ENCODE measurements at places on chromosomes 5 and 9. TPM values are rescaled to one million over a fixed set of nuclear protein-coding genes. Genes with fewer than 3 reads are reported as not detected.

The RFESD gene
- 3.3 TPM for total RNA-seq

The CATSPER3 gene
- 0.61 TPM for total RNA-seq

The SPINK13 gene
- total RNA-seq = not detected

The FAM221B gene
- total RNA-seq = not detected

The FOXD4L3 gene
- total RNA-seq = 0.21 TPM

DNA sequence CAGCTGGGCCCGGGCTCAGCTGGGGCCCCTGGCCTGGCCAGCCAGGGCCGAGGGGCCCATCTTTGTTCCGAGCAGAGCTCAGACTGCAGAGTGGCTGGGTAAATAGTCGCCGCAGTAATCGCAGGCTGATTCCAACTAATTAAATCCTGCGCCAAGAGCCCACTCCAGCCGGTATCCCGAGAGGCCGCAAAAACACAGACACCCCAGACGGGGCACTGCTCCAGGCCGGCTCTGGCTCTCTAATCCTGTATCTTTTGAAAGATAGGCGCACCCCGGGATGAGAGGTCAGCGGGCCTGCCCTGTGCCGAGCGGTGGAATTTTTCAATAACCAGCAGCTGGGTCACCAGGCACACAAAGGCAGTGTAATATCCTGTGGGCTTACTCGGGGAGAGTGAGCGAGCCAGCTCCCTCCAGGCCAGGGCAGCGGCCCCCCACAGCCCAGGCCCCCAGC, 57.7 kb downstream of the LMX1B start:
- DNase-seq = no peak

DNA sequence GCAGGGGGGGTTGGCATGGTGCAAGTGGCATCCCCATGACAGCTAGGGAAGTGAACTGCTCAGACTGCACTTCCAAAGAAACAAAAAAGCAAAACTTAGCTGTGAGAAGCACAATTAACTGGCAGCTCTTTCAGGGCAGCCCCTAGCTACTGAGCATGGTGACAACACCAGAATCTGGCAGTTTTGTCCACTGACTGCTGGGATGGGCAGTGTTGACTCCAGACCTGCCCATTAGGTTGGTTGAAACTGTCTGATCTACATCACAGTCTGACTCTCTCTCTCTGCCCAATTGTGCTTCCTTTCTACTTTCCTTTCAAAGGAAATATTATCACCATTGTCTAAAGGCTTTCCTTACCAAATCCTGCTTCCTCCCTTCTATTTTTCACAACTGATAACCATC, 12.5 kb upstream of the RAD23B start:
- DNase-seq = no peak

GRCh38 chr5:179132586-179133355, 72.6 kb downstream of the ZNF354C start:
- DNase-seq = no peak

DNA sequence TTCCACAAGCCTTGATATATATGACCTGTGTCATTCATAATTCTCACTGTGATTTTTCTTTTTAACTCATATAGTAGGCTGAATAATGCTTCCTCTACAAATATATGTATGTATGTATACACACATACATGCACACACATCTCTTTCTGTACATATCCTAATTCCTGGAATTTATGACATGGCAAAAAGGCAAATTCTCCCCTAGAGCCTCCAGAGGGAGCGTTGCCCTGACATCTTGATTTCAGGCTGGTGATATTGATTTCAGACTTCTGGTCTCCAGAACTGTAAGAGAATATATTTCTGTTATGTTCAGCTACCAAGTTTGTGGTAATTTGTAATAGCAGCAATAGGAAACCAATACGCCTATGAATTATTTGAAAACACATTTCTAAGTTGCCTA, 166.6 kb upstream of the GAS1 start:
- DNase-seq = no peak

DNA sequence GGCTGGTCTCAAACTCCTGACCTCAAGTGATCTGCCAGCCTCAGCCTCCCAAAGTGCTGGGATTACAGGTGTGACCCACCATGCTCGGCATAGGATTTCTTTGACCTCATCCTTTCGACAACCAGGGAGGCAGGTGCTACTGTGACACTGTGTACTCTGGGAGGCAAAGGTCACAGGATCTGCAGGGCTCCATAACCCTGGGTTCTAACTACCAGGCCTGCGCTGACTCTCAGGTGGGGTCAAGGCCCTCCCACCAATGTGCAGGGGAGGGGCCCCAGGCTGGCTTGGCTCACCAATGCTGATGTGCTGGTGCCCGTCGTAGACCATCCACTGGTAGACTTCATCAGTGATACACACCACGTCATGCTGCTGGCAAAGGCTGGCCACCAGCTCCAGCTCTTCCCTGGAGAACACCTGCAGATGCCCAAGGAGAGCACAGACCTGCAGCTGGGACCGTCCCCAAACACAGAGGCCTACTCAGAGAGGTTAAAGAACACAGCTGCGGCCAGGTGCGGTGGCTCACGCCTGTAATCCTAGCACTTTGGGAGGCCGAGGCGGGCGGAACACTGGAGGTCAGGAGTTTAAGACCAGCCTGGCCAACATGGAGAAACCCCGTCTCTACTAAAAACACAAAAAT, 7.0 kb upstream of the SPOUT1 start:
- DNase-seq = no peak

- no peak for DNase-seq
Observed at GRCh38 chr5:150317048-150318003, 14.6 kb upstream of the ARSI start.

Measured in activated CD8-positive, alpha-beta memory T cell treated with anti-CD3 and anti-CD28 coated beads, Interleukin-2, amount 10 ng/mL, durations not matched to agents 7 days and 5 days (primary cell).